ENCODE measurements at places on chromosomes 2 and 18.

- no peak for DNase-seq
Observed at GRCh38 chr2:36528766-36529392, 69.1 kb downstream of the FEZ2 start.

- peak; percentile 67 for DNase-seq
Observed at GRCh38 chr2:39623917-39624316, 41.8 kb upstream of the TMEM178A start.

DNA sequence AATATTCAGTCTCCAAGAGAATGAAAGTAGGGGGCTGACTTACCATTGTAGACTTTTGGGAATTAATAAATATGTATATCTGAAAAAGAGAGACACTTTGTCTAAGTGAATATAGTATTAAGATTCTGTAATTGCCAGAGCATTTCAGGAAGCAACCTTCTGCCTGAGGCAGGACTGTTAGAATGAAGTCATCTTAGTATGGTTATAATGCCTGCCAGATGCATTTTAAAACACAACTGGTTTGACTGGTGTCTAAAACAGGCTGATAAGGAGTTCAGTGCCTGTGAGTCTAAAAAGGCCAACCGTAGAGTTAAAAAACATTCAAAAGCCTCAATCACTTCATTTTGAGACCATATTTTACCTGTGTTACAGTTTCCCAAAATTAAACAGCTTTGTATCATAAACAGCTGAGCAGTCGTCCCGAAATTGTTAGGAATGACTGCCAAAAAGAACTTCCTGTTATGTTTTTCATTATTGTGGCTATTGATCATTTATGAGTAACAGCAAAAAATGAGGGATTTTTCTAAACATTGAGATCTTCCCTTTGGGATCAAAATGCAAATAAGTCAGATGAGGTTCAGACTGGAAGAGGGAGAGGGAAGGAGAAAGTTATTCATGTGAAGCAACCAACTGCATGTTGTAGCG lies 443.9 kb downstream of the PID1 start:
- DNase-seq = no peak

DNA sequence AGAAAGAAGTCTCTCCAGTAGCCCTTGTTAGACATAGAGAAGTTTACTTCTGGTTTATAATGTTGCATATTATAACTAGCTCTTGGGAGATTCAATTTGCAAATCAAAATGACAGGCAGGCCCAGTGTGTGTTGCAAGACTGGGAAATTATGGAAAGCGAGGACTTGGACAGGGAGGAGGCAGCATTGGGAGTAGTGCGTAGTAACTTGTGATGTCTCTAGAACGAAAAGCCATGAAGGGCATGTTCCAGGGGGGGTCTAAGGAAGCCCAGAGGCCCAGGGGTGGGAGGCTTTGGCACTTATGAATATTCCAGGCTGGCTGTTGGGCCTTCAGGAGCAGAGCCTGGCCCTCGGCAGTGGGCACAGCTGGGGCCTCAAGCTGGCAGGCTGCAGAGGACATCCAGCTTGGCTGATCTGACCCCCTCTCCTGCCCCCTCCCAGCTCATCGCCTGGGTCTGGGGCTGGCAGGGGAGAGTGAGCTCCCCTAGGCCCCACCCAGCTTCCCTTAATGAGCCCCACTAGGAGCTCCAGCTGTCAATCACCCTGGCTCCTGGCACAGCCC lies 55.3 kb upstream of the TCF7L1 start:
- DNase-seq = no peak

- DNase-seq = no peak
Observed at GRCh38 chr2:190714958-190715357, 66.1 kb downstream of the NAB1 start.

- no peak for DNase-seq
Observed at GRCh38 chr2:98299211-98299905, 46.9 kb upstream of the CNGA3 start.

GRCh38 chr2:237724811-237725478 lies 73.6 kb upstream of the RBM44 start:
- DNase-seq = no peak

GRCh38 chr2:178258916-178259315 lies 64.6 kb downstream of the OSBPL6 start:
- DNase-seq = no peak

- DNase-seq = no peak
Observed at GRCh38 chr2:42464631-42465030, 29.2 kb downstream of the KCNG3 start.

DNA sequence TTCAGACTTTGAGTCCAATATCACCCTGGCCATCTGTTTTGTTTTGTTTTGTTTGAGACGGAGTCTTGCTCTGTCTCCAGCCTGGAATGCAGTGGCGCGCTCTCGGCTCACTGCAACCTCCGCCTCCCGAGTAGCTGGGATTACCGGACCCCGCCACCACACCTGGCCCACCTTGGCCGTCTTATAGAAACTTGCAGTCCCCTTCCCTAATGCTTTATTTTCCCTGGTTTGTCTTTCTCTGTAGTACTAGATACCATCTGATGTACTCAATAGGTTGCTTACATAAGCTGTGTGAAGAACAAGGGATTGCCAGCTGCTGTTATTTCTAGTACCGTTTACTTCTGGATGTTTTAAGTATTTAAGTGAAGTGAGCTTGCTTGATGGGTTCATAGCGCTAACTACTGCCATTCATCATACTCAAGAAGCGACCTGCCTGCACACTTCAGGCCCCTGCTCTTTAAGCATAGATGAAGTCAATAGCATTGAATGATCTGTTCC lies 1.2 kb downstream of the RPL31 start:
- no peak for DNase-seq

GRCh38 chr18:4510711-4511110 lies 55.6 kb upstream of the DLGAP1 start:
- peak; percentile 50 for DNase-seq

GRCh38 chr2:25917832-25918231 lies 39.5 kb upstream of the ASXL2 start:
- no peak for DNase-seq

DNA sequence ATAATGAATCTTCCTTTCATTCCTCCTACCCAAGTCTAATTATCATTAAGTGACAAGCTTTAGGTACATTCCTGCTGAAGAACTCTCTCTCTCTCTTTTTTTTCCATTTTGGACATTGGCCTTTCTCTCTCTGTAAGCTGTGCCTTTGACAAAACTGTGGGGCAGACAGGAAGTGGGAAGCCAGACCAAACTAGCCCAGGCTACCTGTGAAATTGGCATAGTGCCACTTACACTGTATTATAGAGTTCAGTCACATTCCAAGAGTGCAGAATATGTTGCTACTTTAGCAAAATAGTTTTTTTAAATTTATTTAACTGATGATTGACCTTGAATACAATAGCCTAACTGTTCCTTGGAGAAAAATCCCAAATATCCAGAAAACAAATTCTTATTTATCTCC lies 381.5 kb upstream of the ETAA1 start:
- DNase-seq = no peak

DNA sequence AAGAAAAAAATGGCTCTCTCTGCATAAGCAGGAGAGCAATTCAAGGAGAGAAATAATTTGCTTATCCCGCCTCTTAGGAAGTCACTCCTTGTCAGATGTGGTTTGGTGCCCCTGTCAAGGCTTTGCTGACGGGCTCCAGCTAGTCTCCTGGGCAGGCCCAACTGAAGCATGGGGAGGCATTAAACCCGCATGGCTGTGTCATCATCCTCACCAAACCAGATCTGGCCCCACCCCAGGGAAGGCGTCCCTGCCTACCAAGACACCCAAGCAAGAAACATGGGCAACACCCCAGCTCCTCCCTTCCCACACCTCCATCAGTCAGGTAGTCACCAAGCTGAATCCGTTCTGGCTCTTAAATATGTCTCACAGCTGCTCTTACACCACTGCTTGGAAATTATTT lies 108.0 kb downstream of the SGPP2 start:
- DNase-seq = no peak

DNA sequence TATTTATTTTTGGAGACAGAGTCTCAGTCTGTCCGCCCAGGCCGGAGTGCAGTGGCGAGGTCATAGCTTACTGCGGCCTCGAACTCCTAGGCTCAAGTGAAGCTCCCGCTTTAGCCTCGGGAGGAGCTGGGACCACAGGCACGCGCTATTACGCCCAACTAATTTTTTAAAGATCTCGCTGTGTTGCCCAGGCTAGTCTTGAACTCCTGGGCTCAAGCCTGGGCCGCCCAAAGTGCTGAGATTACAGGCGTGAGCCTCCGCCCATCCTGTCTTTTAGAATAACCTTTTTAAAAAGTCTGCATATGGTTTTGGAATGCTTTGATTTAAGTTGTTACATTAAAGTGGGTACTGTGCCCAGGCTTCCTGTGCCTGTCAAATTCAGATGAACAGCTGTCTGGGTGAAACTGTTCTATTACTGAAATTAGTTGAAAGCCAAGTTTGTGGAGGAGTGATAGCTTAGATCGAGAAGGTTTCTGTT lies 944 bp downstream of the RAB3GAP1 start:
- DNase-seq = peak; percentile 24

- DNase-seq = no peak
Observed at GRCh38 chr2:154640000-154640399, 58.5 kb upstream of the KCNJ3 start.

GRCh38 chr2:75142081-75142480 lies 57.2 kb downstream of the TACR1 start:
- DNase-seq = no peak

DNA sequence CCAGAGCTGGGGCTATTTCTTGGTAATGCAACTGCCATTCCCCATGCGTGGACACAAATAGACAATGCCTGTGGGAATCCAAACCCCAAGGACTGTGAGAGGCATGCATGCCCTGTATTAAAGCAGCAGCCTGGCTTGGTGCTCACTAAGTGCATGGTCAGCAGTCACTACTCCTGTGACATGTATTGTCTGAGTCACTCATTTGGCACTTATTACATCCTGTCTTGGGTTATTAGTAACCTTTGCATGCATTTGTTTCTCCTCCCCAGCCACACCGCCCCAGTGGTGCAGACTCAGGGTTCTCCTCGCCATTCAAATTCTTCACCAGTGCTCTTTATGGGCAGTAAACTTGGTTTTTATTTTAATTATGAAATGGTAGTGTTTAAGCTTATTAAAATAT lies 30.2 kb downstream of the PRKCE start:
- no peak for DNase-seq

GRCh38 chr2:240965296-240965904 lies 33.0 kb upstream of the SNED1 start:
- DNase-seq = peak; percentile 22

- no peak for DNase-seq
Observed at GRCh38 chr18:7754725-7755181, 187.6 kb downstream of the PTPRM start.

- no peak for DNase-seq
Observed at GRCh38 chr18:68438983-68439382, 275.9 kb downstream of the TMX3 start.

- no peak for DNase-seq
Observed at GRCh38 chr18:74019864-74020263, 127.8 kb downstream of the FBXO15 start.

GRCh38 chr2:189363559-189363958 lies 77.7 kb upstream of the WDR75 start:
- no peak for DNase-seq

GRCh38 chr18:46265196-46266156 lies 161.3 kb downstream of the HAUS1 start:
- no peak for DNase-seq

- DNase-seq = no peak
Observed at GRCh38 chr2:189557373-189557772, 23.2 kb downstream of the SLC40A1 start.

GRCh38 chr18:36499938-36500337 lies 202.4 kb downstream of the FHOD3 start:
- peak; percentile 50 for DNase-seq

DNA sequence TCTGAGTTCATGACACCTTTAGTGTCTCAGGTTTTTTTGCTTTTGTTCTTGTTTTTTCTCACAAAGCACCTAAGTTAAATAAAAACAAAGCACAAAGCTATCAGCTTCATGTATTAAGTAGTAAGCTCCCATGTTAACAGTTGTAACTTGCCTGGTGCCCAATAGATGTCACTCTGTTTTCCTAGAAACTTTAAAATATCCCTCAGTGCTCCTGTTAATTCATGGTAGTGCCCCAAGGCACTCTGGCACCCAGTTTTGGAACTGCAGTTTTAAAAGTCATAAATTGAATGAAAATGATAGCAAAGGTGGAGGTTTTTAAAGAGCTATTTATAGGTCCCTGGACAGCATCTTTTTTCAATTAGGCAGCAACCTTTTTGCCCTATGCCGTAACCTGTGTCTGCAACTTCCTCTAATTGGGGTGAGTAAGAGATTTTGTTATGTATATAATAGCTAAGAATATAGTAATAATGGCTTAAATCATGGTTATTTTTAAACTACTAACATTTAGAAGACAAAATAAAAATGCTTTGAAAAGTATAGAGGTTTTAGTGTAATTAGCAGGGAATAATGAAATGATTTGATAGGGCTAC lies 555.0 kb upstream of the TMEFF2 start:
- no peak for DNase-seq

GRCh38 chr2:28011322-28011737 lies 120.8 kb downstream of the BABAM2 start:
- DNase-seq = no peak

DNA sequence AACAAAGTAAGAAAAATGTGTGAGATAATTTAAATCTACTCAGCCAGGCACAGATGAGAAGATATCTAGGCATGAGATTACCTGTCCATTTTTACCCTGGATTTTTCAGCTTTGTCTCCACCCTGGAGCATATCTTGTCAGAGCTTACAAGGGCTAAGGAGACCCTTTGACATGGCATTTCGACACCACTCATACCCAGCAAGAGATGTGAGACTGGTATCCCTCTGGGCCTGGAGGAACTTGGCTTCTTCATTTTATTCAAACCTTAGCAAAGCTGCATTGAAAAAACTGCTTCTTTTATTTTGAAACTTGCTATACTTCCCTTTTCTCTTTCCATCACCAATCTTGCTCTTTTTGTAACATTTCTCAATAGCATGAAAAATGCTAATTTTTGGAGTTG lies 194.9 kb upstream of the HNMT start:
- no peak for DNase-seq

DNA sequence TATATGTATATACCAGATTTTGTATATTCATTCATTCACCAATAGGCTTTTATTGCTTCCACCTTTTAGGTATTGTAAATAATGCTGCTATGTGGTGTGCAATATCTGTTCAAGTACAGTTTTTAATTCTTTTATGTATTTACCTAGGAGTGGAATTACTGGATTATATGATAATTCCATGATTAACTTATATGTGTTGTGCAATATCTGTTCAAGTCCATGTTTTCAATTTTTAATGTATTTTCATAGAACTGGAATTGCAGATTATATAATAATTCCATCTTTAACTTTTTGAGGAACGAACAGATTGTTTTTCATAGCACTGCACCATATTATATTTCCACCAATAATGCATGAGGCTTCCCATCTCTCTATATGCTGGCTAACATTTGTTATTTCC lies 50.6 kb upstream of the L3MBTL4 start:
- no peak for DNase-seq

- DNase-seq = no peak
Observed at GRCh38 chr2:216770717-216771116, 75.4 kb upstream of the IGFBP5 start.
